Fibroblast of the aortic adventitia (primary cell): ENCODE measurements at places on chromosomes 2 and 18.

- DNase-seq, result no peak
These were observed 51.4 kb upstream of the SPAG16 start for GRCh38 chr2:213232649-213233437.

- no peak for DNase-seq
These were observed 18.9 kb downstream of the ASB1 start for GRCh38 chr2:238445409-238446190.

- no peak for DNase-seq
These were observed 47.4 kb upstream of the POLE4 start for GRCh38 chr2:74911061-74911460.

- no peak for DNase-seq
These were observed 379.2 kb upstream of the CELF4 start for GRCh38 chr18:37944700-37945270.

GRCh38 chr2:44100351-44100750, 68.3 kb upstream of the PPM1B start:
- DNase-seq, result peak; percentile 99

DNA sequence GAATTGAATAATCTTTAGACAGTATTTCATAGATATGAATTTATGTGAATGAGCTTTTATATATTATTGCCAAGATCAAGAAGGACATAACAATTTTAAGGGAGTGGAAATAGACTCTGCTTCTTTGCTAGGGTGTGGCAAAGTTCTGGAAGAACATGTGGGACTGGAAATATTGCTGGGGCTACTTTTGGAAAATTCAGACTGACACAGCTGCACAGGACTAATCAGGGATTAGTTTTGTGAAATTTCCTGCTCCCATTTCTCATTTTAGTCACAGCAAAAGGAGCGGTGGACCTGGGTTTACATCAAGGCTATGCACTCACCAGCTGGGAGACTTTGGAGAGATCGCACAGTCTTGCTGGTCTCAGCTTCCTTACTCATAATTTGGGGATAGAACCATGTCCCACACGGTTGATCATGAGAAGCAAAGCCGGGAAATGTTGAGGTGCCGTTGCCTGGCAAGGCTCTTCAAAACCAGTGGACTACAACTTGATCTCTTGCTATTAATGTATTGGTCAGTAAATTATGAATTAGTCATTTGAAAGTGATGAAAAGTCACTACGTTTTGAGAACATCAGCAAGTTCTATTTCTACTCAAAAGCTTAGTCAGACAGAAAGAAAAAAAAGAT, 42.4 kb downstream of the IL1RL2 start:
- peak; percentile 11 for DNase-seq

- DNase-seq, result no peak
These were observed 664.3 kb downstream of the CNTNAP5 start for GRCh38 chr2:124689348-124689747.

- DNase-seq, result no peak
These were observed 974.5 kb upstream of the ZEB2 start for GRCh38 chr2:145494441-145494840.

DNA sequence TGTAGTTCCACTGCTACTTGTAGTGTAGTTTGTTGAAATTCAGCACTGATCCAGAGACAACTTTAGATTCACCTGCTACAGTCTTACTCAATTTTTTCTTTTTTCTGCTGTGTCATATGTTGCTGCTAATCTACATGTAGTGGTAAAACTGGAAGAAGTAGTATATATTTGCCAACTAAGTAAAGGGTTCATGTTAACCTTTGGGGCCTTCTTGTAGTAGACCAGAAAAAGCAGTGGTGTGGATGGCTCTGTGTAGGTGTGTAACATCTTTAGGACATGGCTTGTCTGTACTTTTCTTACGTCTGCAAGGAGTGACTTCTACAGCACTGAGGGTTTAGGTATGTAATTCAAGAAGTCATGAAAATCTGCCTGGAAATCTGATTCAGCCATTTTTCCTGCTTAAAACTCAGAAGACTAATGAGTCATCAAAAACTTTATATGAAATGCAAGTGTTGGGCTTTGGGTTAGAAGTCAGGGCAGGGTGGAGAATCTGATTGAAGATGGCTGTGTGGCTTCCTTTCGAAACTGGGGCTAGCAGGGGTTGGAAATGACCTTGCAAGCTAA, 8.4 kb downstream of the PTPRM start:
- DNase-seq, result peak; percentile 49

GRCh38 chr2:65452150-65452895, 19.9 kb upstream of the SPRED2 start:
- no peak for DNase-seq

DNA sequence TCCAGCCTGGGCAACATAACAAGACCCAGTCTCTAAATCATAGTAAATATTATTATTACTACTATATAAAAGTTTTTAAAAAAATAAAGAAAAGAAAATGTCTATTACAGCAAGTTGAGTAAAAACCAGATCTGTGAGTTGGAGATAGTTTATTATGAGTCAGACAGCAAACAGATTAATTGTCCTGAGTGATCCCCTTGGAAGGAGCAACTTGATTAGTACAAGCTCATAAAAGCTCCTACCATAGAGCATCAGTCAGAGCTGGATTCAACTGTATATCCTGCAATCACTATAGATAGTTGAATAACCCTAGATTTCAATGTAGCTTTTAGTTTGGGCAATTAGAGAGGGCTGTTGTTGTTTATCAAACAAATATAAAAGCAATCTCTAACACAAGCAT, 84.1 kb downstream of the TRABD2A start:
- no peak for DNase-seq

DNA sequence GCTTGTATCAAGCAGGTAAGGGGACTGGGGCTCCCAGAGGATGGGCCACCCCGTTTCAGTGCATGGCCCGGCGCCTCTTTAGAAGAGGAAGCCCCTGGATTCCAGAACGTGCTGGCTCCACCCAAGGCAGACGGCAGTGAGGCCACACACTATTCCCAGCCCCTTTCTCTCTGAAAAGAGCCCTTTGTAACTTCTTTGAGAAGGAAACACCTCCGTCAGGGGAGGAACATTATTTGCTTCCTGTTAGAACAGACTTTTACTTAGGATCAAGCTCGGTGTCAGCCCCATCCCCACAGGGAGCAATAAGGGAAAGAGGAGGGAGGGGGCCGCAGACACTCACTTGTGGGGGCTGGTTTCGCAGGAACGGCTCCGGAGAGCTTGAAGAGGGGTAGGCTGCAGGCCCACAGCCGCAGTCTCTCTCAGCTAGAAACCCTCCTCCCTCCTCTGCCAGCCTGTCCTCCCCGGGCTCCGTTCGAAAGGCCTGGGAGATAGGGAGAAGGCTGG, 49.6 kb upstream of the RMDN2 start:
- DNase-seq, result no peak

DNA sequence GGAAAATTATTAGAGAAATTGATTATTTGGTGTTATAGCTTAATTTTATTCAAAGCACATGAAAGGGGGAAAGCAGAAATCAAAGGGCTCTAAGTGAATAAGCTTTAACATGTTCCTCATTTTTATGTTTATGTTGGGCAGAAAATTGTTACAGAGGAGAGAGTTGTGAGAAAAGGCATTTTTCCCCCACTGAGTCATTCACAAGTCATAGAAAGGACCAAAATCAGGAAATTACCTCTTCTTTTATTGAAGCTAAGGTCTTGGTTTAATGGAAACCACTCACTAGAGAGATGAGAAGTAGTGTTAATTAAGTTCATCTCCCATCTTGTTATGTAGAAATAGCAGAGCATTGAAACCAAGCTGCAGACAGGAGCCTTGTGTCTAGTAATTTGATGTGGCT, 175.3 kb upstream of the THUMPD2 start:
- peak; percentile 28 for DNase-seq

- DNase-seq, result peak; percentile 83
These were observed 33.3 kb downstream of the NDUFA10 start for GRCh38 chr2:239991689-239992314.

DNA sequence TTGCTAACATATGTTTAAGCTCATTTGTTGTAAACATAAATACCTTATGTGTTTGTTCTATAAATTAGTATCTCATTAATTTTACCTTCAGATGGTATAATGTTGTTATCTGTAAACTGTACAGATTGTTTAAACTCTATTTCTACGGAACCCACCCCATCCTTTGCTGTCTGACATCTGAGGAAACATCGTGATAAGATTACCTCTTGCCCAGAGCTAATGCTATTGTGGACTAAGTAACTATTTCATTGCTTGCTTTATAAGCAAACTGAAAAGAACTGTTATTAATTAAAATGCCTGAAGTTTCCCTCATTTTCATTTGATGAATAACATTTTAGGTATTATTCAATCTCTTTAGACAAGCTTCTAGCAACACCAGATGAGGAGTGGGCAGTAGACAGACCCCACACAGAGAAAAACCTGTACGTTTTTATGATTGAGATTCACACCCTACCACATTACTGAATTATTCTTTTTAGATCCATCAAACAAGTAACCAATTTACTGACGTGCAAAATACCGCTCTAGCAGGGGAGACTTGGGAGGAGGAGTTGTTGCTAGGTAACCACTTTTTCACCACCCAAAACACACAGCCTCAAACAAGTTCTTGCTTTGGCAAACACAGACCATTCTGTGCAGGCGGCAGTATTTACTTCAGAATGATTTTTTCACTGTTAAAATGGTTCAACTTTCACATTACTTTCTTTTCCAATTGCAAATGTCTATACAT, 1.9 kb upstream of the SYT4 start:
- no peak for DNase-seq

GRCh38 chr2:138922973-138923563, 142.9 kb upstream of the NXPH2 start:
- DNase-seq, result peak; percentile 57

GRCh38 chr2:5696945-5697521, 4.8 kb downstream of the SOX11 start:
- DNase-seq, result no peak

DNA sequence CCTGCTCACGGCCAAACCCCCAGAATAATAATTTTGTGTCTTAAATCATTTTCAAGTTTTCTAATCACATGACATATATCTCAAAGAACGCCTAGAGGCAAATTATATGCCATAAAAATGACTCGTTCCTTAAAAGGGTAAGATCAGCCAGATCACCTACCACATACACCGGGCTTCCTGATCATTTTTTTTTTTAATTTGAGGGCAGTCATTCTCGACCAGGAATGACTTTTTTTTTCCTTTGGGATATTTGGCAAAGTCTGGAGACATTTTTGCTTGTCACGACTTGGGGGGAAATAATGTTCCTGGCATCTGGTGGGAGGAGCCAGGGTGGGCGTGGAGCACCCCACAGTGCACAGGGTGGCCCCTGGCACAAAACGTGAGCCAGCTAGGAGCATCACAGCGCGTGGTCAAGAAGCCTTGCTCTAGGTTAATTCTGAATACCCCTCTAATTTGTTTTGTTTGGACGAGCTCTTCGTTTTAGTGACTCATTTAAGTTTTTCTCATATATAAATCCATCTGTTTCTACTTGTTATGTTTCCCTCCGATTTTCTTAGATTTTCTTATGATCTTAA, 94.9 kb downstream of the TWIST2 start:
- peak; percentile 55 for DNase-seq

- DNase-seq, result no peak
These were observed 476.7 kb downstream of the TXNL1 start for GRCh38 chr18:56161566-56162260.

DNA sequence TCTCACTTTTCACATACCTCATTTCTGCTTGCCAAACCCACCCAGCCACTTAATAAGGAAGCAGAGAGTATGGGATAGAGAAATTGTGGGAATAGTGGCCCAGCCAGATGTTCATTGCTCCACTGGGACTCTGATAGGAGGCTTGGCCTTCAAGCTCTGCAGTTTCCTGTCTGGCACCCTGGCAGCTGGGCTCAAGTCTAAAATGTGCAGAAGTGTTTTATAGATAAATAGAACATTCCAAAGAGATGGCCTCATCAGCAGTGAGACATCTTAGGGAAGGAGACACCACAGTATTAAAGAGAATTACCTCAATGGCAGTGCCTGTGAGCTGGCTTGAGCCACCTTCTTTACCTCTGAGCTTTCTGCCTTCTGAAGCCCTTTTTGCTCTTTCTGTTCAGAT, 24.7 kb downstream of the COPS7B start:
- DNase-seq, result peak; percentile 73

GRCh38 chr2:65386344-65386743, 46.1 kb downstream of the SPRED2 start:
- no peak for DNase-seq

GRCh38 chr2:28378679-28379584, 13.7 kb upstream of the FOSL2 start:
- no peak for DNase-seq

GRCh38 chr2:83908750-83909149, 550.3 kb downstream of the SUCLG1 start:
- DNase-seq, result no peak
